Activated naive CD8-positive, alpha-beta T cell treated with anti-CD3 and anti-CD28 coated beads for 36 hours (primary cell): ENCODE measurements at places on chromosomes 4 and X. TPM values are rescaled to one million over a fixed set of nuclear protein-coding genes. Genes with fewer than 3 reads are reported as not detected.

DNA sequence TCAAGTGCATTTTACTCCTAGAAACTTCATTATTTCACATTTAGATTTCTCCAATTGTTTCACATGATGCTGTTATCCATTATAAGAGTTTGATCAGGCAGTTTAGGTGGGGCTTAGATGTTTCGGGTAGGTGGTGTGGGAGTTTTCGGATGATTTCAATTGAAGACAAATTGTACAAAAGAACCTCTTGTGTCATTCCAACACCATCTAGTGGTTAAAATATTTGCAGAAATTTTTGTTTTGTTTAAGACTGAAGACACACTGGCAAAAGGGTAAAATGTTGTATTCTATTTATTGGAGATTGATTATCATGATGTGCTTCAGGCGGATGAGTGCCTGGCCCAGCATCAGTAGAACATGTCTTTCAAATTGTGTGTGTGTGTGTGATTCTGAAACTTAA is 212.7 kb downstream of the SH3BGRL start:
- DNase-seq, result no peak

DNA sequence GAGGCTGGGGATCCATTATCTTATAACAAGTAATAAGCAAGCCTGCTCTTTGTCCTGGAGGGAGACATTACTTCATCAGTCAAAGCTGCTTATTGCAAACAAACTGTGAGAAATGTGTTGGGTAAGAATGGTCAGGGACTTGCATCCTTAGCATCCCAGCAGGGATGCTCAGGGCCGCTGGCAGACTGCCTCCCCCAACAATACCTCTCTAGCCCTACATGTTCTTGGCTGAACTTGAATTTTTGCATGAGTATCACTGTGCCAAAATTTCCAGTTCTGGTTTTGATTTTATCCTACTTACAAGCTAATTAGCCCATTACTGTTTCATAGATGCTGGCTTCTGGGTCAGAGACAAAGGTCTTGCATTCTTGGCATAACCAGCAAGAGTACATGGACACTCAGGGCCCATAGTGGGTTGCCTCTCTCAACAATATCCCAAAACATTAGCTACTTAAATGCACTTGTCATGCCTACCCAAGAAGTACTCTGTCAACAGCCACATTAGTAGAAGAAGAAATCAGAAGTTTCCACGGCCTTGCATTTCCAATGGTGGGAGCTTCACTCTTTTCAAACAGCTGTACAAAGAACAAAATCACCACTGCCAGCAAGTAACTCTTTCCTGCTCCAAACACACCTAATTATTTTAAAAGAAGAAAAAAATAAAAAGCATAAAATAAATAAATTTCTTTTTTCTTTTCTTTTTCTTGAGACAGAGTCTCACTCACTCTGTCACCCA is 41.9 kb upstream of the NEUROG2 start:
- DNase-seq, result no peak

DNA sequence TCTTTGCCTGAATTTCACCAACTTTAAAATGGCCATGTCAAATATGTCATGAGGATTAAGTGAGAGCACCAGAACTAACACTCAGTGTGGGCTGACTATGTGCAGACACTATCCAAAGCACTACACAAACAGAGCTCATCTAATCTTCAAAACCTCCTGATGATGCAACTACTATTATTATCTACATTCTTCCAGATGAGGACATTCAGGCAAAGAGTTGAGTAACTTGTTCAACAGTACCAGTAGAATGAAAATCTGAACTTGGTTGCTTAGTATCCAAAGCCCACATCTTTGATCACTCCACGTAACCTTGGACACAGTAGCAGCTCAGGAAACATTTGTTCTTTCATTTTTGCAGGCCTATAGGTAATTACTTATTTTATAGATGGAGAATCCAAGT is 90.1 kb downstream of the ATP8A1 start:
- DNase-seq, result no peak

The NPFFR2 gene
- not detected for total RNA-seq

- no peak for DNase-seq
Measured at GRCh38 chr4:79621061-79621460, 213.0 kb upstream of the GK2 start.

DNA sequence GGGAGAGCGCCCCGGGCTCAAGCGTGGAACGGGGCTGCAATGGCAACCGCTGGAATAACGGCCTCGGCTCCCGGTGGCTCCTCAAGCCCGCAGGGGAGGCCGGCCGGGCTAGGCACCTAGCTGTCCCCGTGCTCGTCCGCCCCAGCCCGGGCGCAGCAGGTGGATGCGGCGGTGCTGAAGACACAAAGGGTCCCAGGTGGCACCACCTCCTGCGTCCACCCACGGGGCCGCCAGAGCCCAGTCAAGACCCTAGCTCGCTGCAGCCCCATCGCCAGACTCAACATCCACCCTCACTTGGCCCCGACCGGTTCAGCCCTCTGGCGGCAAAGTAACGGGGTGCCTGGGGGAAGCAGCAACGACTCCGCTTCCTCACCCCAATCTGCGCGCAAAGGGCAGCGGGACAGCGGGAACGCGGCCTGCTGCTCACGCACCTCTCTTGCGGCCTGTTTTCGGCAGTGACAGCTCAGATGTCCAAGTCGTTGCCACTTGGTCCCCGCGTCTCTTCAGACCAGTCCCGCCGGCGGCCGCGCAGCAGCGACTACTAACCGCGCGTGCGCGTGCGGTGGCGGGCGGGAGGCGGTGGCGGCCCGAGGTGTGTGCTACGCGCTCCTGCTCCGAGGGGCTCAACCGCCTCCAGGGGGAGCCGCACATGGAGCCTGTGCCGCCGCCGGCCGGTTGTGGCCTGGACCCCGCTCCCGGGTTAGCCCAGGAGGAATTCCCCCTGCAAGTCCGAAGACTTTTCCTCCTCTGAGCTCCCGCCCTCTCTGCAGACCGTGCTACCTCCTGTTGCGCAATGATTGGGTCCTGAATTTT is at the start of gene CLGN:
Gene CLGN, minus strand, starts transcription at position 543 of the 813 bp plus-strand sequence. CDS start 14,570 bp downstream, outside the sequence.
- DNase-seq, result peak; percentile 79

The RHOXF1 gene
- not detected for total RNA-seq

DNA sequence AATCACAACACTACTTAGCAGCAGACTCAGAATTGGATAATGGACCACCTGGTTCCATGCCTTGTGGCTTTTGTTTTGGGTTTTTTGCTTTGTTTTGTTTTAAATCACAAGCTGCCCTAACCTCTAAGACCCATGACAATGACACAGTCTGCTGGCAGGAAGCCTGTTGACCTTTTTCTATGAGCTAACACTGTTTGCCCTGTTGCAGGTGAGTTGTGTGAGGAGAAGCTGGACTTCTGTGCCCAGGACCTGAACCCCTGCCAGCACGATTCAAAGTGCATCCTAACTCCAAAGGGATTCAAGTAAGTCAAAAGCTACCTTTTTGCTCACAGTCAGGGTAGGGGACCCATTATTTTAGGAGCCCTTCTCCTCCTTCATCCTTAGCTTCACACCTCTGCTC is 110.8 kb upstream of the PACRGL start:
- no peak for DNase-seq

DNA sequence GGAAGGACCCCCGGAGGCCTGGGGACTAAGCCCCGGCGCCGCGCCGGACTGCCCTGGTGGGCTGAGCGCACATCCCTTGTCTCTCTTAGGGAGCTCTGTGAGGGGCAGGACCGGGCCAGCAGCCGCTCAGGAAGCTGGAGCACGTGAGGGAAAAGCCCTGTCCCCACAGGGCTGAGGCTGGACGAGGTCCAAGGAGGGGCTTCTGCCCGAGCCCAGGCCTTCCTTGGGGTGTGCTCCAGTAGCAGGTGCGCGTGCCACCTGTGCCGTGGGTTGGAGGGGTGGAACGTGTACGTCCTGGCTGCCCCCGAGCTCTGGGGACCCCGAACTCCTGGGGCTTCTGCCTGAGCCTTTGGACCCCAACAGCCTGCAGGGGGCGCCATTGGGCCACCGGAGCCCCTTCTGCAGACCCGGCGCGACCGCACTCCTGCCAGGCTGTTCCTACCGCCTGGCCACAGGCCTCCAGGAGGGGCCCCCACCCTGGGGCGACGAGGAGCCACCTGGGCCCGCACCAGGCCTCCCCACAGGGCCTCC is 27.2 kb downstream of the TACC3 start:
- DNase-seq, result peak; percentile 90

DNA sequence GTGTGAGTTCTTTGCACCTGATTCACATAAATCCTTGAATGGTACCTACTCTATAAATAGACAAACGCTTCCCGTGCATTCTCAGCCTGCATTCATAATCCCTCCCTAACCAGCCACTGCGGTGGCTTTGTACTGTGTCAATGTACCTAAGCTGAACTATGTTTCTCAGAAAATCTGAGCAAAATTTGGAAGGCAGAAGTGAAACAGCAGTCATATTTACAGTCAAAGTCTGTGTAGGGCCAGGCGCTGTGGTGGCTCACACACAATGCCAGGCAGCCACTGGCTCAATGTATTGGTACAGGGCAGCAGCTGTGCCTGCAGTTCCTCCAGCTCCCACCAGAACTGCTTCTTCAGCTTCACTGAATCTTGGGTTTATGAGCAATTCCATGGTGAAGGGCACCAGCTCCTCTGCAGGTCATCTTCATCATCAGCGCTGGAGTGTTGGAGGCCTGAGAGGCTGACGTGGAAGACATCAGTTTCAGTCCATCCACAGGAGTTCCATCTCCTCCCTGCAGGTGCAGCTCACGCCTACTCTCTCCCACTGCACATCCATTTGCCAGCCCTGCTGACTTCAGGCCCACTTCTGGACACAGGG is 32.3 kb upstream of the IRF2 start:
- peak; percentile 36 for DNase-seq

The SAP30 gene
- total RNA-seq, result 25.0 TPM

DNA sequence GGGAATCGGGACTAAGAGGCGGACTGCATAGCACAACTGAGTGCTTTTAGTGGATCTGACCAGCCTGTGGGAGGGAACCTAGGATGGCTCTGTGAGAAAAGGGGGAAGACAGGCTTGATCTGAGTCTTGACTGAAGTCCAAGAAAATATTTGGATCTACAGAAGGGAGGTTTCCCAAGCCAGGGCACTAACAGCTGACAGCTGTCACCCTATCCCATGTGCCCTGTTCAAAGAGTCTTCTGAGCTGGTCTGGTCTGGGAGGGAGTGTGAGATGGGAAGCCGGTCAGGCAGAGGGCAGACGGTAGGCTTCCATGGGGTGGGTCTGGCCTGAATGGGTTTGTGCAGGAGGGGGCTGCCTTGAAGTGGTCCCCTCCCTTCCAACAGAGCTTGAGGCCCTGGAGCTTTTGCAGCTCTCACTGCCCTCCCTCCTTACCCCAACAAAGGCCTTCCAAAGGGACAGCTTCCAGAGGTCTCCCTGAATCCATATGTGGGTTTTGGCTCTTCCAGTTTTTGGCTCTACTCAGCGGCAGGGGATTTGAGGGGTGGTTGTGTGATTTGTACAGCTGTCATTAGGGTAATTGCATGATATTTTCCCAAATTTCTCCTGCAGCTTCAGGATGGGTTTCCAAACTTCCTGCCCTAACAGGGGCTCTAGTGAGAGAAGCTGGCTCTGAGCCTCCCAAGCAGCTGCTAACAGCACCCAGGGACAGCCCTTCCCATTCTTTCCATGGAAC is 643.7 kb downstream of the BCOR start:
- DNase-seq, result no peak

DNA sequence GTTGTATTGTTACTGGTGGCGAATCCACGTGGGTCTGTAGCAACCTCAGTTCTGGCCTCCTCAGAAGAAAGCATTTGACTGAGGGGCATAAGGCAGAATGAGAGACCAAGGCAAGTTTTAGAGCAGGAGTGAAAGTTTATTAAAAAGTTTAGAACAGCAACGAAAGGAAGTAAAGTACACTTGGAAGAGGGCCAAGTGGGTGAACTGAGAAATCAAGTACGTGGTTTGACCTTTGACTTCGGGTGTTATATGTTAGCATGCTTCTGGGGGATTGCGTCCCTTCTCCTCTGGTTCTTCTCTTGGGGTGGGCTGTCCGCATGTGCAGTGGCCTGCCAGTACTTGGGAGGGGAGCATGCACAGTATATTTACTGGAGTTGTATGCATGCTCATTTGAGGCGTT is 232.7 kb upstream of the GATB start:
- DNase-seq, result no peak

DNA sequence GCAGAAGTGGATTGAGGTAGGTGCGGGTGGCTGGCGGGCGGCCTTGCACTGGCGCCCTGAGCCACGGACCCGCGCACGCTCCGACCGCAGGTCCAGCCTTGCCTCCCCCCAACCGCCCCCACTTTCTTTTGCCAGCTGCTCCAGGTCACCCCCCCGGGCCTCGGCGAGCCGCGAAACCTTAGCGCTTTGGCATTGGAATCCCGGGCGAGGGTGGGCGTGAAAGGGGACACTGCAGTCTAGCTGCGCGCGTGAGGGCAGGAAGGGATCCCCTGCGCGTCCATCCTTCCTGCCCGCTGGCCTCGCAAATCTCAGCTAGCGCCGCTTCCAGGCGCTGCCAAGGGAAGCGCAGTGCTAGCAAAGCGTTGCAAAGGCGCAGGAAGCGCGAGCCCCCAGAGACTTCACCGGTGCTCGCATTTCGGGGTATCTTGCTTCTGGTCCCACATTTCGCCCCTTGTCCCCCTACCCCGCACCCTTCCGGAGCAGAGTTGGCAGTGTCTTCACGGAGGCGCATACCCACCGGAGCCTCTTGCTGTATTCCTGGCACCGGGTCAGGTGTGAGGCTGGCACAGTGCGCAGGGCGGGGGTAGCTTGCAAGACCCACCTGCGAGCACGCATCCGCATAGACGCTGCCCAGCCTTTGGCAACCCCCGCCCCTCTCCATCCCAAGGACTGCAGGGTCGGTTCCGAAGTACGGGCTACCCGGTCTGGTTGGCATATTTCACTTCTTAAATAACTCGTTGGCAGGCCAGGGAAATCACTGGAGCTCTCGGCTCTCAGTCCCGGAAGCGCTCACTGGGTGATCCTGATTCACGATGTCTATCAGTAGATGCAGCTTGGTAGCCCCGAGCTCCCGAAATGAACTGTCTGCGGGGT is 104.4 kb downstream of the UCHL1 start:
- no peak for DNase-seq

The GIMD1 gene
- not detected for total RNA-seq

- DNase-seq, result no peak
Measured at GRCh38 chr4:183936574-183937345, 31.7 kb downstream of the STOX2 start.

The TASL gene
- total RNA-seq, result 3.1 TPM
